ENCODE measurements at places on chromosomes 2 and 18. TPM values are rescaled to one million over a fixed set of nuclear protein-coding genes. Genes with fewer than 3 reads are reported as not detected.

DNA sequence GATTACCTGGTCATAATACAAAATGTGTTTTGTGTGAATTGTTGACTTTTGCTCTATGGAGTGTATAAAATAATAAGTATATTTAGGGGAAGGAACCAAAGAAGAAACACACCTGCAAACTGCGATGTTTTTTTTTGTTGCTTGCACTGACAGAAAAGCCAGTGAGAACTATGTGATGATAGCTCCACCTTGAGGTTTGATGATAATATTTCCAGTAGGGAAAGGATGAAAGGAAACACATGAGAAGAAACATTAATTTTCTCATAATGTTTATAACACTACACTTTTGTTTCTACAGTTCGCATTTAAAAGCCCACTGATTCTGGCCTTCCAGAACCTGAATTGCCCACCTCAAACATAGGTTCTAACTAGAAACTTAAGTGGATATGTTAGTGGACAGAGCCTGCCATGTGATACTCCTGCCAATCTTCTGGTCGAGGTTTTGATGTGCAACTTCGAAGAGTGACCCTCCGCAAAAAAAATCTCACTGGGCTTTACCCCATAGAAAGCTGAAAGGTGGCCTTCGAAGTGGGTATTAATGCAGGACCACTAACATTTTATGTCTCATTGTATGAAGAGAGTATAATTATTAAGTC is 476.4 kb upstream of the SPHKAP start:
- H3K4me3 ChIP-seq, result no peak overlapping the region
- DNase-seq, result peak; percentile 63
- H3K27ac ChIP-seq, result no peak overlapping the region
- peaks cover 77% of the 10 kb centered on the region for H3K4me1 ChIP-seq
- no peaks in the 10 kb centered on the region for H3K27me3 ChIP-seq
- peaks cover 18% of the 10 kb centered on the region for H3K36me3 ChIP-seq

GRCh38 chr2:186551323-186552050 is 38.4 kb upstream of the ITGAV start:
- no peaks in the 10 kb centered on the region for H3K27me3 ChIP-seq
- no peak overlapping the region for H3K4me3 ChIP-seq
- peaks cover 11% of the 10 kb centered on the region for H3K4me1 ChIP-seq
- H3K36me3 ChIP-seq, result no peaks in the 10 kb centered on the region
- H3K27ac ChIP-seq, result no peak overlapping the region
- no peak for DNase-seq

DNA sequence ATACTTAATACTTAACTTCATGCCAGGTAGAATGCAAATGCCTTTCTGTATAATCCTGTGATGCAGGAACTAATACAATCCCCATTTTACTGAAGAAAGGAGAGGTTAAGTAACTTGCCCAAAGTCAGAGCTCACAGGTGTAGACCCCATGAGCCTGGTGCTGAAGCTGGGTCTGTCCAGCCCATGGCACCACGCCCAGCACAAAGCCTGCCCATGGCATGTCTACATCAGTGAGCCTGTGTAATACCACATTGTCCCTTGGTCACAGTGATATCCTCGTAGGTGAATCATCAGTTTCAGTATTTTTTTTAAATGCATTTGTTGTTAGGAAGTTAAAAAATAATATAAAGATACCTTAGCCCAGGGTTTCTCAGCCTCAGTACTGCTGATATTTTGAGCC is 69.9 kb upstream of the MCFD2 start:
- H3K36me3 ChIP-seq, result no peaks in the 10 kb centered on the region
- peaks cover 67% of the 10 kb centered on the region for H3K4me1 ChIP-seq
- peak overlapping the region; percentile 98 for H3K27ac ChIP-seq
- peak overlapping the region; percentile 71 for H3K4me3 ChIP-seq
- H3K27me3 ChIP-seq, result peaks cover 2% of the 10 kb centered on the region

DNA sequence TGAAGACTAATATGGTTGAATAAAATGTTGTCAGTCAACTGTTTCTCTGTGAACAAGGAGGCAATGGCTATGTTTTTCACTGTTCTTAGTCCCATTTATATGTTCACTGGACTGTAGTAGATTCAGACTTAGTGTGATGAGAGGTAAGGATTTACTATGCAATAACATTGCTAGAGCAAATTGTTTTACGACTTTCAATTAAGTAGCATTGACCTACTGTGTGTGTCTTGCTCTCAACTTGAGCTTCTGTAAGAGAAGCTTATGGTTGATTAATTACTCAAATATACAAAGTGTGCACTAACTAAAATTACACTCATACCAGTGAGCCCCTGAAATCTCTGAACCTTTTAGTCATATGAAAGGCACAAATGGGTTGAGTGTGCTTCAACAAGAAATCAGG is 168.6 kb downstream of the RAPGEF4 start:
- peaks cover 40% of the 10 kb centered on the region for H3K27me3 ChIP-seq
- no peaks in the 10 kb centered on the region for H3K4me1 ChIP-seq
- no peak overlapping the region for H3K4me3 ChIP-seq
- DNase-seq, result no peak

IL1R1 gene
- 25.0 TPM for total RNA-seq

ITPRIPL1 gene
- total RNA-seq, result 0.99 TPM

ATP6V1B1 gene
- 0.45 TPM for total RNA-seq

INHA gene
- total RNA-seq, result 0.37 TPM

- no peaks in the 10 kb centered on the region for H3K27me3 ChIP-seq
- DNase-seq, result no peak
- H3K4me3 ChIP-seq, result no peak overlapping the region
- H3K27ac ChIP-seq, result no peak overlapping the region
- H3K36me3 ChIP-seq, result no peaks in the 10 kb centered on the region
Observed at GRCh38 chr18:4157352-4157751, 297.8 kb downstream of the DLGAP1 start.

CRYGA gene
- total RNA-seq, result not detected

ITGB6 gene
- 0.33 TPM for total RNA-seq

CNDP1 gene
- total RNA-seq, result not detected

Data from HFFc6 (cell line).